NCI-H1436 (cell line): ENCODE measurements at places on chromosomes 1 and 21.
A peak's percentile ranks its signal among the peaks of the same experiment; 100 is the strongest.

- DNase-seq, result peak; percentile 15
Measured at GRCh38 chr1:85048296-85049064, at the start of gene MCOLN3. Gene MCOLN3 (minus strand): TSS chr1:85048500. CDS start chr1:85045360, 3,140 bp downstream.

GRCh38 chr1:54120698-54121481 lies 31.9 kb downstream of the CDCP2 start:
- DNase-seq, result no peak

- no peak for DNase-seq
Measured at GRCh38 chr21:33774551-33774950, 132.2 kb downstream of the ITSN1 start.

DNA sequence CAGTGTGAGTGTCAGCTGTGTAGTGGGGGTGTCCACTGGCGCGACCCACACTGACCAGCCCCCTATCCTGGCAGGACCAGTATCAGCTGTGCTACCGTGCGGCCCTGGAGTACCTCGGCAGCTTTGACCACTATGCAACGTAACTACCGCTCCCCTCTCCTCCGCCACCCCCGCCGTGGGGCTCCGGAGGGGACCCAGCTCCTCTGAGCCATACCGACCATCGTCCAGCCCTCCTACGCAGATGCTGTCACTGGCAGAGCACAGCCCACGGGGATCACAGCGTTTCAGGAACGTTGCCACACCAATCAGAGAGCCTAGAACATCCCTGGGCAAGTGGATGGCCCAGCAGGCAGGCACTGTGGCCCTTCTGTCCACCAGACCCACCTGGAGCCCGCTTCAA lies 28.1 kb upstream of the KDM4A start:
- no peak for DNase-seq

- no peak for DNase-seq
Measured at GRCh38 chr1:202815120-202815519, 4.4 kb downstream of the PCAT6 start.

- DNase-seq, result no peak
Measured at GRCh38 chr1:162861101-162861500, at the start of gene CCDC190. Gene CCDC190 (minus strand): TSS chr1:162861175. CDS start chr1:162859646, 1,529 bp downstream.

- no peak for DNase-seq
Measured at GRCh38 chr1:187605736-187606135, 777.0 kb downstream of the PLA2G4A start.

- no peak for DNase-seq
Measured at GRCh38 chr21:38958940-38959691, 153.4 kb downstream of the ETS2 start.

DNA sequence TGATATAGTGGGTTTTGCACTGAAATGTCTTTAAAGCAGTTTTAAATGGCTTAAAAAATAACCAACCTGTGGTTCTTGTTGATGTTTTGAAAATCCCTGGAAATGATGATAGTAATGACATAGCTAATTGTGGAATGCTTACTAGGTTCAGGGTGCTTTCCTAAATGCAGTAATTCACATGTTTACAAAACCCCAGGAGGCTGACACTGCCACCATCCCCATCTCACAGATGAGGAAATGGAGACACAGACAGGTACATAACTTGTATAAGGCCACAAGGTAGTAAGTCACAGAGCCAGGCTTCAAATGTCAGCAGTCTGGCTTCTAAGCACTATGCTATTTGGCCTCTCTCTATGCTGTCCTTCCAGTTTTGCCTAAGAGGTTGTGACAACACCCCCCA lies 40.6 kb downstream of the C8B start:
- no peak for DNase-seq

- DNase-seq, result no peak
Measured at GRCh38 chr1:5968161-5968736, 24.0 kb downstream of the NPHP4 start.

- DNase-seq, result no peak
Measured at GRCh38 chr1:62978741-62979140, 194.8 kb downstream of the ATG4C start.

DNA sequence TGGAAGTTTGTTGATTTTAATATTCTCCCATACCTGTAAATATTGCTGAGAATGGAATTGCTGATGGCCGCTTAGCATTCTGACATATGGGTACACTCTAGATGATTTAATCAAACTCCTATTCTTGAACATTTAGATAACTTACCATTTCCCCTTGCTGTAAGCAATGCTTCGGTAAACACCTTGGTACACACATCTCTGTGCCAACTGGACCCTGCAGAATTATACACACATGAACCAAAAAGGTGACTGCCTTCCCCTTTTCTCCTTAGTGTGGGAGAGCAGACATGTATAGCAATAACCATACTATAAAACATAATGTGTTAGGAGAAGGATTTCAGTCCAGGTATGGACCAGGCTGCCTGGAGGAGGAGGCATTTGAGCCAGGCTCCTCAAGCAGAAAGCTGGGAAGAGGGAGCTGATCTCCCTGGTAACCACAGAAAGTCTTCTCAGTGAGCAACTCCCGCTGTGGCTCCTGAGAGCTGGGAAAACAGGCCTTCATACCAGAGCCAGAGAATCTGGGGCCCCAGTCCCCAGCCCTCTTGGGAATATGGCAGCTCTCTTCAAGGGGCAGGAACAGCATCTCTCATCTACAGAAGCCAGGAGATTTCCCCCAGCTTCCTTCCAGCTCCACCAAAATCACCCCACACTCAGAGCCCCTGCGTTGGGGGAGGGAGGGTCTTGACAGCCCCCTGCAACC lies 33.9 kb upstream of the CSF1 start:
- DNase-seq, result no peak

DNA sequence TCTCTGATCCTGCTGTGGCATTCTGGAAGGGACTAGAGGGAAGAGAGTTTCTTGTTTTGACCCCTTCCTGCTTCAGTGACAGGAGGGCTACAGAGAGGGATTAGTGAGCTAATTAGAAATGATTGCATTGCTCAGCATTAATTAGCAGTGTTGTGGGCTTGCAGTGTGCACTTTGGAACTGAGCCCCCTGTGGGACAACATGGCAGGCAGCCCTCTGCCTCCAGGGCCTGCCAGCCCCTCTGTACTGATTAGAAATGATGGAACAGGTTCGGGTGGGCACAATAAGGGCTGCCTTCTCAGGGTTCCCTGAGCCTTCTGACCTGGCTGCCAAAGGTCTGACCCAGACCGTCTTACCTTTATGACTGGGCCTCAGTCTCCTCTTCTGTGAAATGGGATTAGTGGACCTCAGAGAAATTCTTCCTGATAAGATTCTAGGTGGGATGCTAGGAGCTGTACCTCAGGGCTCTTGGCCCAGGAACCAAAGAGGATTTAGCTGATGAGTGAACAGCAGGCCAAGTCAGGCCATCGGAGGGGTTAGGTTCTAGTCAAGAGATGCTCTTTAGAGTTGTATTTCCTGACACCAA lies 39.6 kb downstream of the TMEM53 start:
- no peak for DNase-seq

- no peak for DNase-seq
Measured at GRCh38 chr1:43308635-43309404, 8.0 kb downstream of the TIE1 start.

GRCh38 chr21:45551316-45551715 lies 9.1 kb upstream of the SLC19A1 start:
- no peak for DNase-seq
